NCI-H1930 (cell line): ENCODE measurements at places on chromosomes 11 and 22.

DNA sequence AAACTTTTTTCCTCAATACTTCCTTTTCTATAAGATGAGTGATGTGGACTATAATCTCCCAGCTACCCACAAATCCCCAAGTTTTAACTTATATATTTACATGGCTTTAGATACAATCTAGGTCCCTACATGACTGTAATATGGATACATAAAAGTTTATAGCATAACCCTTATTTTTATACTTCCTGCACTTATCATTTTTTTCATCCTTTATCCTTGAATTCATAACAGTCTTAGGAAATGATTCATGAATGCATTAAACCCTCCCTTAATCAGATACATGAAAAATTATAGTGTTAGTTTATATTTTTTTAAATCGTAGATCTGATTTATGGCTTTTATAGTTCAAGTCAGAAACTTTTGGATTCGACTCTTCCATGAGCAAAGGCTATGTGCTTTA, 195.8 kb downstream of the MAML2 start:
- no peak for DNase-seq

- no peak for DNase-seq
Observed at GRCh38 chr11:97234016-97234415, 844.2 kb downstream of the JRKL start.

DNA sequence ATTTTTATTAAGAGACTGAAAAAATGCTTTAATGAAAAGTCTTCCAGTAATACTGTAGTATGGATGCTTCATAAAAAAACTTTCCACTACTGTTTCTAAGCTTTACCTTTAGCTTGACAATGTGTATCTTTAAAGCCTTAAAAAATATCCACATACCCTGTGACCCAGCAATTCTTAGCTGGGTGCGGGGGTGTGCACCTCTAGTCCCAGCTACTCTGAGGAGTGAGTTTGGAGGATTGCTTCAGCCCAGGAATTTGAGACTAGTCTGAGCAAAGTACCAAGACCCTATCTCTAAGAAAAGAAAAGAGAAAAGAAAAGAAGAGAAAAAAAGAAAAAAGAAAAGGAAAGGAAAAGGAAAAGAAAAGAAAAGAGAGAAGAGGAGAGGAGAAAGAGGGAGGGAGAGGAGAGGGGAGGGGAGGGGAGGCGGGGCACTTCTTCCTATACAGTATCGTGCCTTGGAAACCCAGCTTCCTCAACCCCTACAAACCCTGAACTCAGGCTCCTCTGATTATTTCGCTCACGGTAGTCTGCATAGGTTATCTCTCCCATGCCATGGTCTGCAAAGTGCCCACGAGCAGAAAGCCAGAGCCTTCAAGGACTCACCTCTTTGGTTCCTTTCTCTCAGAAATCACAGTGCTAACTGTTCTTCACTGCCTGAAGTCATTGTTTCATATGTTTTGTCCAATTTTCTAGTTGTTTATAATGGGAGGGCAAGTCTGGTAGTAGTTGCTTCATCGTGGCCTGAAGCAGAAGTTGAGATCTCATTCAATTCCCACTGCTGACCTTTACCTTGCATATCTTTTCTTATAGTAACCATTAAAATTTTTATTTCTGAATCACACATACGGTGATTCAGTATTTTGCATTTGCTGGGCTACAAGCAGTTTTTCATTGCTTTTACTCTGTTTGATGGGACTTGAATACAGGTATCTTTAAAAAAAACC, 82.2 kb downstream of the FAM83F start:
- DNase-seq = no peak

DNA sequence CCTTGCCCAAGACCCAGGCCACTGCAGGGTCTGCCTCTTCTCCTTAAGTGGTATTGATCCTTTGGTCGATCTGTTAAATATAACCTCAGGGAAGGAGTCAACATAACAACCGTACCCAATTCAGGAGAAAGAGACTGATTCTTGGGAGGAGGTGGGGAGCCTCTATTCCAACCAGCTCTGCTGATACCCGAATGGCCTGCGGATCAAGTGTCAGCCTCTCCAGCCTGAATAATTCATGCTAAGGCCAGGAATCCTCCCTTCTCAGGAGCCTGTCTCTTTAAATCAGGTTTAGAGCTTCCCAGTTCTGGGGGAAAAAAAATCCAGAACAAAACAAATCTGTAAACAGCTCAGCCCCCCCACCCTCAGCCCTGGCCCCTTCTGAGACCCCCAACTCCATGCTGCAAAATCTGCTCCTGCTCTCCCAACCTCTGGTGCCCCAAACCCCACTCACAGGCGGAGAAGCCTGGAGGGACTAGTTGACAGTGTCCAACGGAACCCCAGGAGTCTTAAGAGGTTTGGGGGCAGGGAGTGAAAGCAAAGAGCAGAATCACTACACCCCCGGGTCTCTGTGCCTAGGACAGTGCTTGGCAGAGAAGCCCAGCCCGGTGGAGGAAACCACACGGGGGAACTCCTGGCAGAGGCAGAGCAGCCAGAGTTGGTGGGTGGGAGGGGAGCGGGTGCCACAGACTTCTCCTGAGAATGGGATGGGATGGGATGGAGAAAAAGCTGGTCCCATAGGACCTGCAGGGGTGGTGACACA, 863 bp upstream of the TPBGL start:
- DNase-seq = no peak

DNA sequence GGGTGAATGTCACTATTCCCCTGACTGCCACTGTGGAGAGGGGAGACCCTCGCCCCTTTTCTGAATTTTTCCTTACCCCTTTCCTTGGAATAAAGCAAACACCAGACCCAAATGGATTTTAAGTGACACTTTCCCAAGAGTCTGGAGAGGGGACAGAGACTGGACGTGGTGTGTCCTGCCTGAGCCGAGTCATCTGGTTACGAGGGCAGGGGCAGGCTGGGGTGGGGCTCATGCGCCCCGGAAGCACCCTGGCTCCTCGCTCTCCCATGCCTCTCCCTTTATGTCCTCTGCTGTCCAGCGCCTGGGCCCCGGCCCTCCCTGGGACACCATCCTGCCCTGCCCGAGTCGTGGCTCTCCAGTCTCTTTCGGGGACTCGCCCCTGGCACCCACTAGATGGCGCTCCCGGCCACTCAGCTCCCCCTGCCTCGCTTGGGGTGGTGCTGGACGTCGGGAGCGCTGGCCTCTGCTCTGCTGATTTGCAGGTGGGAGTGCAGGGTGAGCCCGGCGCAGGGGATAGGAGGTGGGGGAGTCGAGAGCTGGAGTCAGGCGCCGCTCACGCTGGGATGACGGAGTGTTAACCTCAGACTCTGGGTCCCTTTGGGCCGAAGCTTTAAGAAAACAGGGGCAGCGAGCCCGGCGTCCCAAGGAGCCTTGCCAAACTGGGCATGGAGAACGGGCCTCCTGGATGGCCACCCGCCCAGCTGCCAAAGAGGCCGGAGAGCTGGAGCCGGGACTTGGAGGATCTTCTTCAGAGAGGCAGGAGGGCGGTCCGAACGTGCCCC, 89.8 kb downstream of the RPS6KA4 start:
- DNase-seq = peak; percentile 81

GRCh38 chr11:19974886-19975285, 185.4 kb downstream of the DBX1 start:
- DNase-seq = no peak

DNA sequence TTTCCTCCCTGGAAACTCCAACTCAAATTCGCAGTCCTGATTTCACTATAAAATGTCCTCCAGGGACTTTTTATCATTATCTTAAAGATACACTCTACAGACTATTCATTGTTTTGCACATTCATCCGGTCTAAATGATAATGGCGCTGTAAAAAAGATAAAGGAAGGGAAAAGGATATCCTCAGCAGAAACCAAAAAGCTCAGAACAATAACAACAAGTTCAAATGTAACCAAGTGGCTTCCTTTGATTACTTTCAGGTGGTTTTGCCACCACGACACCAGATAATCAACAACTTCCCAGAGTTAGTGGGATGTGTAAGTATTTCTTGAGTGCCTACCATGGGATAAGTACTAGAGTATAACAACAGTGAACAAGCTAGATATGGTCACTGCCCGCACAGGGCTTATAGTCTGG, 26.3 kb downstream of the PRCP start:
- DNase-seq = no peak

DNA sequence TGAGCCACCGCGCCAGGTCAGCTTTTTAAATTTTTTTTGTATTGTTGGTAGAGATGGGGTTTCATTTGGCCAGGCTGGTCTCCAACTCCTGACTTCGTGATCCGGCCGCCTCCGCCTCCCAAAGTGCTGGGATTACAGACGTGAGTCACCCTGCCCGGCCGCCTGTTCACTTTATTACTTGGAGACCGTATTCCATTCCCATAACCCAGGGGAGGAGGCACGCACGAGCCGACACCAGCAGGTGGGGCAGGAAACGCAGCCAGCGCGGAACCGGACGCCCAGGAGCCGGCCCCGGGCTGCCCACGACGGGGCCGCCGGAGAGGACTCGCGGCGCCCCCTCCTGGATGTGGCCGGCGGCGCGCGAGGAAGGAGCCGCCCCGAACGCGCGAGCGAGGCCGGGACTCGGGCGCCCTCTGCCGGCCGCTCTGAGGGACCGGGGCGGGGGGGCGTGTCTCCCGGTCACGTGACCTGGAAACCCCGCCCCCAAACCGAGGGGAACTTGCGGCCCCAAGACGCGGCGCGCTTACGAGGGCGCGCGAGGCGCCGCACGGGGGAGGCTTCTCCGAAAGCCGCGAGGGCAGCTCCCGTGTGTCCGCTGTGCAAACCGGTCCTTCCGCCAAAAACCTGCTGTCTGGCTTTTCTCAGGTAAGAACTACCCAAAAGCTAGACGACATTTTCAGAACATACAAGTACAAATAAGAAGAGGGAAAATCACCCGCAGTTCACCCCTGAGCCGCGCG, 11.6 kb upstream of the RNH1 start:
- DNase-seq = no peak

GRCh38 chr11:110712659-110713448, 617 bp upstream of the ARHGAP20 start:
- no peak for DNase-seq

DNA sequence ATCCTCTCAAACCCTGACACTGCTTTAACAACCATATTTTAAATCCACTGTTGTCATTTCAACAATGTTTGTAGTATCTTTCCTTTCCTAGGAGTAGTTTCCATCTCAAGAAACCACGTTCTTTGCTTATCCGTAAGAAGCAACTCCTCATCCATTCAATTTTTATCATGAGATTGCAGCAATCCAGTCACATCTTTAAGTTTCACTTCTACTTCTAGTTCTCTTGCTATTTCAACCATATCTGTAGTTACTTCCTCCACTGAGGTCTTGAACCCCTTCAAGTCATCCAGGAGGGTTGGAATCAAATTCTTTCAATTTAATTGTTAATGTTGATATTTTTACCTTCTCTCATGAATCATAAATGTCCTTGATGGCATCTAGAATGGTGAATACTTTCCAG, 22.4 kb downstream of the CCDC82 start:
- DNase-seq = no peak

- no peak for DNase-seq
Observed at GRCh38 chr11:57200917-57201316, 19.2 kb downstream of the LRRC55 start.

DNA sequence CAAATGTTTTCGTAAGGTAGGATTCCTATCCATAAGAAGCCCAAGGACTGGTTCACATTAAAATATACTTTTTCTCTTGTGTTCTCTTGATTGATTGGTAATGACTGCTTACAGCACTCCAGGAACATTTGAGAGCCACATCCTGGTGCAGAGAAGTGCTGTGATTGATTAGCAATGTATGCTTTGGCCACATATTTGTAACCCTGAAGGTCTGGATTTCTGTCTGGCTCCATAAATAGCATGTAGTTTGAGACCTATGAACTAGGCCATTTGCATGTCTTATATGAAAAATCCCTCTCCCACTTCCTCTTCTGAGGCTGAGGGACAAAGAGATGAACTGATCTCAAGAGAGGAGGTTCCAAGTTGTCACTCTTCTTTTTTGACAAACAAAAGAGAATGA, 49.3 kb upstream of the CD44 start:
- DNase-seq = no peak

DNA sequence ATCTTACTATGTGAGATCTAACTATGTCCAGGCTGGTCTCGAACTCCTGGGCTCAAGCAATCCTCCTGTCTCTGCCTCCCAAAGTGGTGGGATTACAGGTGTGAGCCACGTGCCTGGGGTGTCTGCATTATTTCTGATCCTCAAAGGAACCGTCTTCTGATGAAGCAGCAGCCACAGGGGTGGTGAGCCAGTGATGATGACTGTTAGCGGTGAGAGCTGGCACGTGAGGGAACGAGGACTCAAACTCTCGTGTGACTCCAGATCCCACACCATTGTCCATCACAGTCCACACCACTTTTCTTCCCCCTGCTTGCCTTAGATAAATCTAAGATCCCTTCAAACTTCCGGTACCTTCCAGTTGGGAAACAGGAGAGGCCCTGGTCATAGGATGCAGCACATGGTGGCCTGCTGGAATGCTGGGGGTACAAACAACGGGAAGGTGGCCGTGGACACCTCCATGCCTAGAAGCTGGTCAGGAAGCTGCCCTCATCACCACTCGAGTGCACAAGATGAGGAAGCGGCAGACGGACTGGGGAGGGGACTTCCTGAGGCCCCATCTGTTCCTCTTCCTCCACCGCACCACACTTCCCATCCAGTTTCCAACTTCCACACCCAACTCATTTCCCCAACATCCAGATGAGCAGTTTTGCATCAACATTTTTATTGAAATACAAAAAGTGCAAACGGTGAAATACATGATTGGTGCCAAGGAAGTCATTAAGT, 23.8 kb downstream of the ARHGAP1 start:
- no peak for DNase-seq

GRCh38 chr22:20247010-20247505, 21.1 kb downstream of the RTN4R start:
- DNase-seq = no peak

DNA sequence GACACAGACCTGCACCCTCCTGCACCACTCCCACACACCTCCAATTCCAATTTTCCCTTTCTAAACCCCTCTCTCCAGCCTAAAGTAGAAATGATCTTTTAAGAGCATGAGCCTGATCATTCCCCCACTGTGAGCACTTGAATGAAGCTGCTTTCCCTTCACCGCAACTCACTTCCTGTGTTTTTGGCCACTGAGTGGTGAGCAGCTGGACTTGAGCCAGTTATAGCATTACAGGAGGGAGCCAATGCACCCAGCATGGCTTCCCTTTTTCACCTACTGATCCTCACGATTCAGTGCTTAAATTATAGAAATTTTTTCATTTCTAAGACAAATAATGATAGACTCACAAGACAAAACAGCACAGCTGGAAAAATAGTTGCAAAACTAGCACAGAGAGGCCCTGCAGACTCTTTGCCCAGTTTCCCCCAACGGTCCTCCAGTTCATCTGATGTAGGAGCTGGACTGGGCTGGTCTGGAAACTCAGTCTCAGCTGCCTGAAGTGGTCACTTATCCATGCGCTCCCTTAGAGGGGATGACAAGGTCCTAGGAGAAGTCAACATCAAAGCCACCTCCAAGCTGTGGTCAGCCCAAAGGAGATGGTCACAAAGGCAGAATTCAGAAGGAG, 9.7 kb upstream of the APOL4 start:
- no peak for DNase-seq

- no peak for DNase-seq
Observed at GRCh38 chr11:44839458-44840084, 111.1 kb downstream of the TP53I11 start.

GRCh38 chr11:70885281-70886231, 366.8 kb downstream of the SHANK2 start:
- DNase-seq = no peak

GRCh38 chr11:359181-359714, 10.1 kb upstream of the B4GALNT4 start:
- DNase-seq = no peak
